ENCODE measurements at places on chromosomes 16 and 17.

DNA sequence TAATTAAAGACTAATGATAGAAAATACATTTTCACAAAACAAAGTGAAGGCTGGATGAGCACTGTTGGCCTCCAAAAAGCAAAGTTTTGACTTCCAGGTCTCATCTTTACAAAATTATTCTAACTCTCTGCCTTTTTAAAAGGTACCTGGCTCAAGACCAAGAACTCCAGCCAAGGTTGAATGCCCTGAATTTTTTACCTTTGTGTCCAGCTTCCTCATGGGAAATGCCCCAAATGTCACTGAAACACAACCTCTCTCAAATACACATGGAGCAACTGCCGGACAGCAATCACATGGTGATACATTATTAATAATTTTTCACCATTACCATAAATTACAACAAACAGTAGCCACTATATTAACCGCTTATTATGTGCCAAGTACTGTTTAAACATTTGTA is 32.2 kb downstream of the ADAMTS18 start:
- DNase-seq = no peak

DNA sequence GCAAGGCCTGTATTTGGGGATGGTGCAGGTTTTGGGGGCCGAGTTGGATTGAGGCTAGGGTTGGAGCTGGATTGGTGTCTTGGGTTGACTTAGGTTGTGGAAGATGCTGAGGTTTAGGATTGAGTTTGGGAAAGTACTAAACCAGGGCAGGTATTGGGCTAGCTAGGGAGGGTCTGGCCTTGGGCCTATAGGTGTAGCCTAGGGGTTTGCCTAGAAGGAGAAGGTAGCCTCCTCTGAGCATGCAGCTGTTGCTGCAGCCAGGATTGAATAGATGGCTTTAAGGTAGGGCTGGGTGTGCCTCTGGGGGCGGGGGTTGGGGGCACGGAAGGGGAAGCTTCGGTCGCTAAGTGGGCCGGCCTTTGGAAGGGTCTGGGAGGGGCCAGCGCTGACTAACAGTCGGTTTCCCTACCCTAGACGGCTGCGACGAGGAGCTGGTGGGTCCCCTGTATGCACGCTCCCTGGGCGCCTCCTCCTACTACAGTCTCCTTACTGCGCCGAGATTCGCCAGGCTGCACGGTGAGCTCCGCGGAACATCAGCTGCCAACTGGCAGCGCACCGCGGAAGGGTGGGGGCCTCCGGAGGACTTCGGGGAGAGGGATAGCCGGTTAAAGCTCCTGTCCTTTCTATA is 1.2 kb downstream of the CNTNAP1 start:
- DNase-seq = no peak

DNA sequence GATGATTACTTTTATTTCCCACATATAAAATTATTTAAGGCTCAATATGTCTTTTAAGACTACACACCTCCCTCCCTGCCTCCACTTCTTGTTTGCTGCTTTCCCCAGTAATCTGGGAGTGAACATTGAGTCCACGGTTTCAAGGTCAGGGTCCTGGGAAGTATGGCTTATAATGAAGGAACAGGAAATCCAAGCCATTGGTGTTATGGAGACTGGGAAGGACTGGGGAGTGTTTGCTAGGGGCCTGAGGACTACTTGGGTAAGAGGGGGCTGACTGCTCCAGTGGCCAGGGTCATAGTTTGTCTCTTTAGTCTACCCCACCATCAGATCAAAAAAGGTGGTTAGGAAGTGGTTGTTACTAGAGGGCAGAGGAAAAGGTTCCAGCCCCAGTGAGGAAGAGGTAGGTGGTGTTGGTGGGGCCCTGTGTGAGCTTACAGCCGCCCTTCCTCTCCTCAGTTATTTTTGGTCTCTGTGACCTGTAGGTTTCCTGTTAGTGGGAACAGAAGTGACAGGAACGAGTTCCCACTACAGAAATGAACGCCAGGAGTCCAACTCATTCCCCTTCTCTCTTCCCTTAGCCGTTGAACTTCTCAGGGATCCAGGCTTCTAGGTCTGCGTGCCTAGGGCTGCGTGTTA is 742 bp upstream of the SLC16A13 start:
- DNase-seq = no peak

GRCh38 chr17:62614142-62614541 is 13.3 kb upstream of the MRC2 start:
- peak; percentile 88 for DNase-seq

DNA sequence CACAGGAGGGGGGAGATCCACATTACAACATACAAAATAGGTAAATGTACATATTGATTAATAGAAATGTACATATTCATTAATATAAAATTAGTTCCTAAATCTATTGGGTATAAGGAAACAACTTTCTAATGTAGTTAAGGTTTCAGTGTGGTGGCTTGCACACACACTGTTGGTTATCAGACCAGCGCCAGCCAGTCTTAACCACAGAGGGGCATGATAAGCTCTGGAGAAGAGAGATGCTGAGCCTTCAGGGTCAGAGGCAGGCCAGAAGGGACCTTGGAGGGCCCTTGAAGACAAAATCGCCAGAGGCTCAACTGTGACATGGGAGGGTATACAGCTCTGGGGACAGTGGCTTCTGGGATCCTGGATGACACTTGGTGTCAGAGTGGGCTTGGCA is 10.9 kb upstream of the ZFP90 start:
- no peak for DNase-seq

DNA sequence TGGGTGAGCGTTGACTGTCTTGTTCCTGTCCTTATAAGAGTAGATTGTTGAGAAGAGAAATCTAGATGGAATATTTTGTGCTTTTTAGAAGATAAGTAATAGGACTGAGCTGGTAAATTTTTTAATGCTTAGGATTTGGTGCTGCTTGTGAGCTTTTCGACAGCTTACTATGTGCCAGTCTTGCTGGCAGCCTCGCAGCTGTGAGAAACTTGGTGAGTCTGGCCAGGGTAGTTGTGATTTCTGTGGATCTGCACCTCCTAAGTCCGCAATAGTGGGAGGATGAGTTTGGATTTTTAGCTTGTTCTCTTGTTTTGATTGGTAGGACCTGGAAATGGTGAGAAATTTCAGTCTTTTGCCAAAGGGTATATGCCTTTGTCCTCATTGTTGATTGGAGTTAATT is 3.6 kb downstream of the SOCS7 start:
- DNase-seq = no peak

- no peak for DNase-seq
Observed at GRCh38 chr17:42547698-42548069, 5.0 kb upstream of the HSD17B1 start.

DNA sequence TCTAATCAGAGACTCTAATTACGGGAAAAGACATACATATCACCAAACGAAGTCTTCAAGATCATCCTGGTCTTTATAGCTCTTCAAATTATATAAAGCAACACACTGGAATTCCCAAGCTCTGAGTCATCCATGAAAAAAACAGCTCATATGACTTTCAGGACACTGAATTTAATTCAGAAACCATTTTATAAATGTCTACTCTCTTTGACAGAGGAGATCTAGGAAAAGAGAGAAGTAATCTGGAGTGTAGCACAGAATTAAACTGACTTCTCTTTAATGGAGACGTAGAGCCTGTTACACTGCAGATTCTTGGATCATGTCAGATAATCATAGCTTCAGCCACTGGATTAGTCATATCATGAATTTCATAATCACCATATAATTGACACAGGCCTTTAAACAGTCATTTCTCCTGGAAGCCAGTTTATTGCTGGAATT is 86.8 kb upstream of the WSB1 start:
- DNase-seq = peak; percentile 46

GRCh38 chr17:29674281-29674680 is 51.6 kb upstream of the CORO6 start:
- no peak for DNase-seq

- no peak for DNase-seq
Observed at GRCh38 chr16:53209429-53209828, 154.6 kb downstream of the CHD9 start.

DNA sequence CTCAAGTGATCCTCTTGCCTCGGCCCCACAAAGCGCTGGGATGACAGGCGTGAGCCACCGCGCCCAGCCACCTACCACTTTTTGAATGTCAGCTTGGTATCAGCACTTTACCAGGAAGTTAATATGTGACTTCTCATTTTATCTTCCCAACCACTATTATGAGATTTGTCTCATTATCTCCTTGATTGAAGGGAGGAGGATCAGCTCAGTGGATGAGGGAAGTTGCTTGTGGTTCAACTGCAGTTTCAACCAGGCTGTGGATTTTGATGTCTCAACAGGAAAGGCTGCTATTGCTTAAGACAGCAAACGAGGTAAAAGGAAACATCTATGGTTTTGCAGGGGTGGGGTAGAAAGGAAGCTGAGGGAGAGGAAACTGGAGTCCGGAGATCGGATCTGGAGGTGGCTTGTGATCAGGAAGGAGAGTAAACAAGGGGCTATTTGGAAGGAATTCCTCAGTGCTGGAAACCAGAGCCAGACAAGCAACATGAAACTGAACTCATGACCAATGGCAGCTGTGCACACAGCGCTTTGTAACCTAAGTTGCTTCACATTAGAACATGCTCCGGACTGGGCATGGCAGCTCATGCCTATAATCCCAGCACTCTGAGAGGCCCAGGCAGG is 180.5 kb downstream of the VPS53 start:
- no peak for DNase-seq

DNA sequence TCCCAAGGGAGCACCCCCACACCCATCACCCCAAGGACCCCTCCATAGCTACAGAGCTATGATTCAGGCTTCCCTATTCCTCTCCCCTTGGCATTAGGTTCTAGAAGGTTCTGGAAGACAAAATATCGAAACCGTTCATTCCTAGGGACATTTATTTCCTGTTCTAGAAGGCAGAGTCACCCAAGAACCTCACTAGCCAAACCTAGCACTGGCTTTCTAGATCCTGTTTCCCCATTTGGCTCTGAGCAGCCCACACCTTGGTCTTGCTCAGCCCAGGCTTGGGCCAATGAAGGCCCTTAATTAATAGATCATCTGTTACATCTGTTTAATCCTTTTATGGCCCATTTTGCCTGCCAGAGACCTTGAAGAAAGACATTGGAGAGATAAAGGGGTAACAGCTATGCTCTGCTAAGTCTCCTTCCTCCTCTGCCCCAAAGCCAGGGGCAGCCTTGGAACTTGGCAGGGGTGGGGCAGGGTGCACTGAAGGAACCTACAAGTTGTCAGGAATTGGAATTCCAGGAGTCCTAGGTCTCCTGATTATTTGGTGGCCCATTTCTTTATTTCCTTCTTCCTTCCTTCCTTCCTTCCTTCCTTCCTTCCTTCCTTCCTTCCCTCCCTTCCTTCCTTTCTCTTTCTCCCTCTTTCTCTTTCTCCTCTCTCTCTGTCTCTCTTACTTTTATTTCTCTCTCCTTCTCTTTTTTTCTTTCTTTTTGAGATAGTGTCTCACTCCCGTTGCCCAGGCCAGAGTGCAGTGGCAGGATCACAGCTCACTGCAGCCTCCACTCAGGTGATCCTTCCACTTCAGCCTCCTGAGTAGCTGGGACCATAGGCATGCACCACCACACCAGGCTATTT is 8.7 kb upstream of the FZD2 start:
- DNase-seq = no peak

GRCh38 chr17:43528319-43528987 is 17.7 kb downstream of the ETV4 start:
- DNase-seq = no peak

DNA sequence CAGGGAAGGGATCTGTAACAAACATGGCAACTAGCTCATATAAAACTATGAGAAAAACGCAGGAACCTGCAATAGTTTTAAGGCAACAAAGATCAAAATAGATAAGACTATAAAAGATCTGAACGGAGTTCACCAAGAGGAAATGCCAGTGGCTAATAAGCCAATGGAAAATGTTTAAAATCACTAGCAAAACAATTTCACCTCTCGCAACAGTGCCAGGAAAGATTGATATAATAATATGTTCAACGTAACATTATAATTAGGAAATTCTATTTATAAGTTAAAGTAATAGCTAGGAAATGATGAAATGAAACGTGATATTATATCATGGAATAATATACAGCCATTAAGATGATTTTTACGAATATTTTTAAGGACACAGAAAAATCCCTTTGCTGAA is 16.0 kb downstream of the MRC2 start:
- DNase-seq = no peak

DNA sequence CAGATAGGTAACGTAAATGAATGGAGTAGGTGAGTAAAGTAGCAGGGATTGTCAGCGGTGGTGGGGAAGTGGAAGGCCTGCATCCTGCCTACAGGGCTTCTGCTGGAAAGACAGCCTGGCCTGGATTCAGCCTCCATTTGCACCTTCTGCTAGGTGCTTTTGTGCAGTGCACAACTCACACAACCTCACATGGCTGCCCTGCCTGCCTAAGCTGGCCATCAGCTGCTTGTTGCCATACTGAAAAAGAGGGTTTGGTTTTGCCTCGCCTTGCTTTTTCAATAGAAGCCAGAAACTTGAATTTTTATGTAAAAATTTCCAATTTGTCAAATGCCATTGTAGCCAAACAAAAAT is 36.3 kb downstream of the SOST start:
- no peak for DNase-seq

GRCh38 chr16:56382459-56382858 is 42.9 kb downstream of the AMFR start:
- no peak for DNase-seq

DNA sequence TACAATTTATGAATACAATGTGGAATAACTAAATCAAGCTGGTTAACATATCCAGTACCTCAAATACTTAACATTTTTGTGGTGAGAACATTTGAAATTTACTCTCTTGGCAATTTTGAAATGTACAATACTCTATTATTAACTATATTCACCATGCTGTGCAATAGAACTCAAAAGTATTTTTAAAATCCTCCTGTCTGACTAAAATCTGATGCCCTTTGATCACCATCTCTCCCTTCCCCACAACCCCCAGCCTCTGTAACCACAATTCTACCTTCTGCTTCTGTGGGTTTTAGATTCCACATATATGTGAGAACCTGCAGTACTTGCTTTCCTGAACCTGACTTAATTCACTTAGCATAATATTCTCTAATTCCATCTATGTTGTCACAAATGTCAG is 71.6 kb upstream of the ALOX12 start:
- DNase-seq = no peak

DNA sequence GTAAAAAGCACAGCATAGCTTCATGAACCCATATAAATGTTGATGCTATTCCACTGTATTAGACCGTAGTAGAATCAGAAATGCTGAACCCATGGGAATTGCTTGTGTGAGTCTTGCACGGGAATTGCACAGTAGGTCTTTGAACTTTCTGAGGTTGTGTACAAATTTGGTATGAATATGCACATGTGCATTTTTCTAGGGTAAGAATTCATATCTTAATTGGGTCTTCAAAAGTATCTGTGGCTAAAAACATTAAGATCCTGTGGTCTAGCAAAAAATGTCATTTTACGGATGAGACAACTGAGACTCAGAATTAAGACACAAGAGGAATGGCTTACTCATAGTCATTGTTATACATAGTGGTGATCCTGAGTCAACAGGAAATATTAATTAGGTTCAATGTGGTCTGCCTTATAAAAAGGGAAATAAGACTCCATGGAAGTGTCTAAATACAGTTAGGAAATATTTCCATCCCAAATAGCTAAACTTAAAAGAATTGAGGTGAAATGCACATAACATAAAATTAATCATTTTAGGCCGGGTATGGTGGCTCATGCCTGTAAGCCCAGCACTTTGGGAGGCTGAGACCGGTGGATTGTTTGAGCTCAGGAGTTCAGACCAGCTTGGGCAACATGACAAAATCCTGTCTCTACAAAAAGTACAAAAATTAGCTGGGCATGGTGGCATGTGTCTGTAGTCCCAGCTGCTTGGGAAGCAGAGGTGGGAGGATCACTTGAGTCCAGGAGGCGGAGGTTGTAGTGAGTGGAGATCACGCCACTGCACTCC is 22.8 kb downstream of the TAOK1 start:
- peak; percentile 74 for DNase-seq

- DNase-seq = no peak
Observed at GRCh38 chr16:72976438-72977064, 71.4 kb downstream of the ZFHX3 start.
